Left lobe of liver (tissue), 2 donors: ENCODE measurements at places on chromosomes 3 and 15.

GRCh38 chr3:30729512-30729911, 123.1 kb downstream of the TGFBR2 start:
- DNase-seq, result no peak

GRCh38 chr3:136194409-136195257, 1.5 kb downstream of the MSL2 start:
- peak; percentile 63 for DNase-seq

GRCh38 chr15:40828447-40829036, at the start of gene PPP1R14D:
Gene PPP1R14D (minus strand): TSS chr15:40828708. CDS start chr15:40828641, 67 bp downstream.
- no peak for DNase-seq

DNA sequence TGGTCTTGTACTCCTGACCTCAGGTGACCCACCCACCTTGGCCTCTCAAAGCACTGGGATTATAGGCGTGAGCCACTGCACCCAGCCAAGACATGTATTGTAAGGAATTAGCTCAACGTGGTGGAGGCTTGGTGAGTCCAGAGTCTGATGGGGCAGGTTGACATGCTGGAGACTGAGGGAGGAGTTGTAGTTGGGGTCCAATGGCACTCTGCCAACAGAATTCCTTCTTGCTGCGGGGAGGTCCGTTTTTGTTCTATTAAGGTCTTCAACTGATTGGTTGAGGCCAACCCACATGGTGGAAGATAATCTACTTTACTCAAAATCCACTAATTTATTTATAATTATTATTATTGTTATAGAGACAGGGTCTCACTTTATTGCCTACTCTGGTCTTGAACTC, 30.1 kb downstream of the PLA2G4D start:
- peak; percentile 27 for DNase-seq

GRCh38 chr3:126146525-126147146, 33.8 kb downstream of the ALDH1L1 start:
- peak; percentile 44 for DNase-seq

- DNase-seq, result no peak
Measured at GRCh38 chr3:193630005-193630404, 37.0 kb downstream of the OPA1 start.

GRCh38 chr3:68817243-68817642, 115.1 kb downstream of the TAFA4 start:
- DNase-seq, result no peak

- no peak for DNase-seq
Measured at GRCh38 chr3:147397875-147398812, 8.2 kb downstream of the ZIC4 start.

DNA sequence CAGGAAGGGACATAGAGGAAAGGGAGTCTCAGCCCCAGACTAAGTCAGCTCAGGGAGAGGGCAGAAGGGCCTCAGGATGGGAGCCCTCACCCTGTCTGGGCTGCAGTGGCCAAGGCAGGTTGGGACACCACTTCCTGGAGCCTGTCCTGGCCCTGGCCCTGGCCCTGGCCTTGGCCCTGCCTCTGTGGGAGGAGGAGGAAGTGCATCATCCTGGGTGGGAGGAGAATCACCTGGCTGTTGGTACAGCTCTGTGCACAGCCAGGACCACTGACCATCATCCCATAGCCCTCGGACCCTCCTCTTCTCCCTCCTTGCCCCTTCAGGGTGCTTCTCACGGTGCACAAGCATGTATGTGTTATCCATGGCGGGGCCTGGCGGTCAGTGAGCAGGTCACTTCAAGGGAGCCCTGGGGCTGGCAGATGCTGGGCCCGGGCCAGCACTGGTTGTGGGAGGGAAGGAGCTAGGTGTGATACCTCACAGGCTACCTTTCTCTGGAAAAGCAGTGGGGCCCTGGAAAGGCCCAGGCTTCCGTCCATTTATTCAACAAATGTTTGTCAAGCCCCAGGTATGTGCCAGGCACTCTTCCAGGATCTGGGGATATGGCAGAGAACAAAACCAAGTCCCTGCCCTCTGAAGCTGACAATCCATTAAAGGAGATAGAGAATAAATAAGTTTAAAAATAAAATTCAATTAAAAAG, 8.2 kb upstream of the APEH start:
- peak; percentile 75 for DNase-seq

GRCh38 chr3:63896332-63897030, 15.7 kb downstream of the SCAANT1 start:
- no peak for DNase-seq
